Left ventricle myocardium superior (tissue), 1 donor: ENCODE measurements at places on chromosomes 5 and 9. TPM values are rescaled to one million over a fixed set of nuclear protein-coding genes. Genes with fewer than 3 reads are reported as not detected.

DNA sequence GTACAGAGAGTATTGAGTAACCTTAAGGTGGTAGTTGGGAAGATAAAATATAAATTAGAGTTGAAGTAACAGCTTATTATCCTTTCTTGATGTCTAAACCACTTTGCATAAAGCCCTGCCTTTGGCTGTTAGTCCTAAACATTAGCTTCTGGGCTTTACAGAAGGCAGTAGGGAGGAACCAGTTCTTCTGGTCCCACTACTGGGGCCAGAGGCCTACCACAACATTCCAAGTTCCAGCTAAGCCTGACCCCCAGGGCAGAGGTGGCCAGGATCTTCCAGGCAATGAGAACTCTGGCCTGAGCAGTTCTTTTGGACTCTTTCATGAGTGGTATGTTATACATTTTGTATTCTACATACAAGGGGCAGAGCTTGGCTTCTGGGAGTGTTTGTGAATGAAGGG is 26.1 kb downstream of the DNAI1 start:
- DNase-seq, result no peak

- DNase-seq, result no peak
Observed at GRCh38 chr5:33270671-33271070, 170.1 kb upstream of the TARS1 start.

- no peak for DNase-seq
Observed at GRCh38 chr5:54384356-54384933, 71.1 kb upstream of the HSPB3 start.

DNA sequence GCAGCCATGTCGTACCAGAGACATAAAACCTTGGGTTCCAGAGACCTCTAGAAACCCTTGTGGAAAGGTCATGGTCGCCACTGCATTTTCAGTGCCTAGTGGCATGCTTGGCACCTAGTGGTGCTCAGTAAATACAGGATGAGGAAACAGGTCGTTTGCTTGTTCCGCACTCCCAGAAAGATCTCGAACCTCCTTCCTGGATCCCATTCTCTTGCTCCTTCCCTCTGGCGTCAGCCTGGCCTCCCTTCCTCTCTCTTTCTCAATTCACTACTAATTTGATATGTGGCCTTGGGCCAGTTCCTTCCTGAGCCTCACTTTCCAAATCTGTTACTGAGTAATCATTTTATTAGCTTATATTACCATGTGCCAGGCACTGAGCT is 4.4 kb downstream of the NDST1 start:
- DNase-seq, result no peak

DNA sequence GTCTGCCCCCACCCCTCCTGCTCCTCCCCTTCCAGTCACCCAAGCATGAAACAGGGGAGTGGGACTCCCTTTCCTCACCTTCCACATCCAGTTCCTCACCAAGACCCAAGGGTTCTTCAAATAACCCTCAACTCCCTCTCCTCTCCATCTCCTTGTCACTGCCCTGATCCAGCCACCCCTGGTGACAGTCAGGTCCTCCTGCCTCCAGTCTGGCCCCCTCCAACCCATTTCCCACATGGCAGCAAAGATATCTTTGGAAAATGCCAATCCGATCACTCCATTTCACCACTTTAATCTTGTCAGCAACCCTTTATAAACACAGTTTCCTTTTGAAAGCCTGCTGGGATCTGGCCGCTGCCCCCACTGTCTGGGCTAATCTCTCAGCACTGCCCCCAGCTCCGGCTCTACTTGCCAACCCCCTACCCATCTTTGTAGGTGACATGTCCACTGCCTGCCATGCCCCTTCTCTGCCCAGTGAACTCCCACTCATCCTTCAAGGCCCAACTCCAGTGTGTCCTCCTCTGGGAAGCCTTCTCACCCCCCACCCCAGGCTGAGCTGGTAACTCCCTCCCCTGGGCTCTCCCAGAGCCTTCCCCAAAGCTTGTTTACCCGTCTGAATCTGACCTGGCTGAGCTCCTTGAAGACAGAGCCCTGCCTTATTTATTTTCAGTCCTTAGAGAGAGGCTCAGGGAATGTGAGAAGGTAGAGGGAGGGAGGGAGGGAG is 781 bp upstream of the MYOZ3 start:
- no peak for DNase-seq

Gene EGFLAM
- 7.7 TPM for total RNA-seq
